Activated CD4-positive, CD25-positive, alpha-beta regulatory T cell treated with anti-CD3 and anti-CD28 coated beads, Interleukin-2, amount 50 U/mL, for 24 hours (primary cell): ENCODE measurements at places on chromosomes 5 and 9.

- ATAC-seq = no peak
Observed at GRCh38 chr5:78726571-78726970, 78.0 kb upstream of the LHFPL2 start.

- no peak for ATAC-seq
Observed at GRCh38 chr5:109645707-109646192, 44.0 kb upstream of the MAN2A1 start.

DNA sequence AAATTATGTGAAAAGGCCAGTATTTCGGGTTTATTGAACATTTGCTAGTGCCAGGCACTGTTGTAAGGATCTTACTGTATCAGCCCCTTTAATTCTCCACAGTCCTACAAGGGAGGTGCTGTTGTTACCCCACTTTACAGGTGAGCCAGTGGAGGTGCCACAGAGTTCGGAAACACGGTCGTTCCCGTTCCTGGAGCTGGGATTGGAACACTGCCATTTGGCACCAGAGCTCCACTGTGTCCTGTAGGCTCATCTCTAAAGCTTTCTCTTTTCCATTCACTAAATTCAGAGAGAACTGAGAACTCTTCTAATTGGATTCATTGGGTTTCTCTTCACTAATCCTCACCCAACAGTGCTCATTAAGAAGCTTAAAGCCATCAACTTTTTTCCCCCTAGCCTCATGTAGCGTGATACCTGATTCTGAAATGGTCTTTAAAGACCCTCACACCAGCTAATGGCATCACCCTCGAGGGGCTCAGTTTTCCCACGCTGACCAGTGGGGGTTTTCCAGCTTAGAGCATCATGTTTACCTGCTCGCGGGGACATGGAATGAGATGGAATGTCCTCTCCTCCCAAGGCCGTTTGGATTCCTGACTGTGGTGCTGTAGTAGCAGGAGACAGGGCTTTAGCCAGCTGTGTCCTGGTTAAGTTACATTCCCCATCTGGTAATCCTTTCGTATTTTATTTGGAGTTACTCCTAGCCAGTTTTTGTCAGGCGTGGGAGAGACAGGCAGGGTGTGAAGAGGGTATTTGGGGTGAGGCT is 5.8 kb downstream of the ERGIC1 start:
- ATAC-seq = no peak

- ATAC-seq = no peak
Observed at GRCh38 chr5:151082282-151082902, 1.6 kb upstream of the TNIP1 start.

DNA sequence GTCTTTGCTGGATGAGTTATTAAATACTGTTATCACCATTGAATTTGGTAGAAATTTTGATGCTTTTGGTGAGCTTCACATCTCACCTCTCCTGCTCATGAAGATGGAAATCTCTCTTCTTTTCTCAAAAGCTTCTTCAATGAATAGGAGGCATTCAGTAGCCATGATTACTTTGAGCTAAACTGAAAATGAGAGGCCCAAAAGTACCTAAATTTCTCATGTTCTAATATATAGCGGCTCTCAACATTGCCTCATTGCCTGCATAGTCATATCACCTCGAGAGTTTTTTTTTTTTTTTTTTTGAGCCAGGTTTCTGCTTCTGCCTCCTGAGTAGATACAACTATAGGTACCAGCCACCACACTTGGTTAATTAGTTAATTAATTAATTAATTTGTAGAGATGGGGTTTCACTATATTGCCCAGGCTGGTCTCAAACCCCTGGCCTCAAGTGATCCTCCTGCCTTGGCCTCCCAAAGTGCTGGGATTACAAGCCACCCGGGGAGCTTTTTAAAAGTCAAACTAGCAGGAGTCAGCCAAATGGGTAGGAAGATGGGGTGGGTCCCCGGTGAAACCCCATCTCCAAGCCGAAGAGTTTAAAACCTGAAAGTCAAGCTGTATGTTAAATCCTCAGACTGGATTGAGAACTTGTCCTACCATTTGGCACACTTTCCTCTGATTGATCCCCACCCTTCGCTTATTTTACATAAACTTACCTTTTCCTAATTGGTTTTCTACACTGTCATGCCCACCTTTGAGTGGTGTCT is 169.0 kb downstream of the DOCK2 start:
- ATAC-seq = peak; percentile 56

DNA sequence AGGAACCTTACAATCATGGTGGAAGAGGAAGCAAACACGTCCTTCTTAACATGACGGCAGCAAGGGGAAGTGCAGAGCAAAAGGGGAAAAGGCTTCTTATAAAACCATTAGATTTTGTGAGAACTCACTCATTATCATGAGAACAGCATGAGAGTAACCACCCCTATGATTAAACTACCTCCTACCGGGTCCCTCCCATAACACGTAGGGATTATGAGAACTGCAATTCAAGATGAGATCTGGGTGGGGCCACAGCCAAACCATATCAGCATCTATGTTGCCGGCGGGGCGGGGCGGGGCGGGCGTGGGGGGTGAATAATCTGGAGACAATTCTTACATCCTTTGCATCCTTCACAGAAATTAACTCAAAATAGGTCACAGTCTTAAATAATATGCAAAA is 58.8 kb upstream of the GFPT2 start:
- ATAC-seq = no peak
